ENCODE measurements at places on chromosomes 7 and 10.

- DNase-seq, result no peak
Measured at GRCh38 chr10:68597407-68597806, 37.3 kb downstream of the TET1 start.

- no peak for DNase-seq
Measured at GRCh38 chr7:134444198-134444960, 14.5 kb downstream of the AKR1B1 start.

DNA sequence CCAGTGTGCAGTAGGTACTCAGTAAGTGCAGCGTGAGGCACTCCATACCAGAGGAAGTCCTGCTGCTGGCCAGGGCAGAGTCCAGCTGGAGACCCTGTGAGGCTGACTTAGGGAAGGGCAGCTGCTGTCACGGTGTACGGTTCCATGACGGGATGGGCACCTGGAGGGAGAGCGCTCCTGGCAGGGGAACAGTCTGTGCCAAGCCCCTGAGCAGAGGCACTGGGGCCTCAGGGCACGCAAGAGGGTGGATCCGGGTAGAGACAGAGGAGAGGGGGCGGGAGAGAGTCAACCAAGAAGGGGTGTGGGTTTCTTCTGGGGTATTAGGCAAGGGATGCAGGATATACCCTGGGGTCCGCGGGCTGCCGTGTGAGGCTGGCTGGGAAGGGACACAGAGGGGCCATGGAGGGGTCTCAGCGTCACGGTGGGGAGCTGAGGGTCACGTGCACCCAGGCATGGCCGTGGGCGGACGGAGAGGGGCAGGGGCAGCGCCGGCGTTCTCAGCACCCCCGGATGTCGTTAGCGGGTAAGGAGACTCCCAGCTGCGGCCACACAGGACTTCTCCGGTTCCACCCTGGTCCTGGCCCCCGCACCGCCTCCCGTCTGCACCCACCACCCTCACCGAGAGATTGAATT, 70.5 kb downstream of the MICALL2 start:
- no peak for DNase-seq

DNA sequence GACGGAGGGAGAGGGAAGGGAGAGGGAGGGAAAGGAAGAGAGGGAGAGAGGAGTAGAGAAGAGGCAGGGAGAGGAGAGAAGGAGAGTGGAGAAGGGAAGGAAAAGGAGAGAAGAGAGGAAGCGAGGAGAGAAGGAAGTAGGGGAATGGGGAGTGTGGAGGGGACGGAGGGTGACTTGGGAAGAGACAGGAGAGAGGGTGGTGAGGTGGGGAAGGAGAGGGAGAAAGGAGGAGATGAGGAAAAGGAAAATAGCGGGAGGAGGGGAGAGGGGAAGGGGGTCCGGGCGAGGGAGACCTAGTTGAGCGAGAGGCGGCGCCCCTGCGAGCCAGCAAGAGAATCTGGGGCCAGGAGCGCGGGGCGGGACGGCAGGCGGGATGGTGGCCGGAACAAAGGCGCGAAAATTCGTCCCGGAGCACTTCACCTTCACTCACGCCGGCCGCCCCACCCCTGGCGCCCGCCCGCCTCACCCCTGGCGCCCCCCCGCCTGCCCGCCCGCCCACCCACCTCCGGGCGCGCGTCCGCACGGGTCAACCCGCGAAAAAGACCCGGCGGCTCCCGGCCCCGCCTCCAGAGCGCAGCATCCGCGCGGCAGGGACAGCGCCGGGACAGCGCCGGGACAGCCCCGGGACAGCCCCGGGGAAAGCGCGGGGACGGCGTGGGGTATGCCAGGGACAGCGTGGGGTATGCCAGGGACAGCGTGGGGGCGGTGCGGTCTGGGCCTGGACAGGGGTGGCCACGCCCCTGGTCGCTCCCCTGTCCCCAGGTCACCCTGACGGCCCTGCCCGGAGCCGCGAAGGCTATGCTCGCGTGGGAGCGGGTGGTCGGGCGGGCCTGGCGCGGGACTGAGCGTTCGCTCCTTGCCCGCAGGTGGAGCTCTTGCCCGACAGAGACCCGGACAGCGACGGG, 4.2 kb downstream of the VSTM2A start:
- peak; percentile 44 for DNase-seq

DNA sequence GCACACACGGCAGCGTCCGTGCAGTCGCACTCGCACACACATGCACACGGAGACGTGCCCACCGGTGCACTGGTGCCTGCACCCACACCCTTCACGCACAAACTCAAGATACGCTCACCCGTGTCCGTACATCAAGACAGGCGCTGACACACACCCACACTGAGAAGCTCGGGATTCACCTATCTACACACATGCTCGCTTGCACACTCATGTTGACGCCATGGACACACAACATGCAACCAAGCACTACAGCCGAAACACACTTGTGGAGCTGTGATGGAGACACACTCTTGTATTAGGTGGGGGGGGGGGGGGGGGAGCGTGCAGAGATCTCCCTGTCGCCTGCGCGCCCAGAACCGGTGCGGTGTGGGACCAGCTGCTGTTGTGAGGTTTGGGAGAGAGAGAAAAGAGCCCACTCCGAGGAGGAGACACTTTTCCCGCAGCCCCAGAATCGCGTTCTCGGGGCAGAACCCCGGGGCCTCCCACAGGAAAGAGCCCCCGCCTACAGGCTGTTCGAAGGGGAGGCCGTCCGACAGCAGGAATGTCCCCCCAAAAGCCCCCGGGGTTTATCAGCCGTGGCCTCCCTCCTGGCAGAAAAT, 605 bp upstream of the NFKB2 start:
- peak; percentile 56 for DNase-seq

DNA sequence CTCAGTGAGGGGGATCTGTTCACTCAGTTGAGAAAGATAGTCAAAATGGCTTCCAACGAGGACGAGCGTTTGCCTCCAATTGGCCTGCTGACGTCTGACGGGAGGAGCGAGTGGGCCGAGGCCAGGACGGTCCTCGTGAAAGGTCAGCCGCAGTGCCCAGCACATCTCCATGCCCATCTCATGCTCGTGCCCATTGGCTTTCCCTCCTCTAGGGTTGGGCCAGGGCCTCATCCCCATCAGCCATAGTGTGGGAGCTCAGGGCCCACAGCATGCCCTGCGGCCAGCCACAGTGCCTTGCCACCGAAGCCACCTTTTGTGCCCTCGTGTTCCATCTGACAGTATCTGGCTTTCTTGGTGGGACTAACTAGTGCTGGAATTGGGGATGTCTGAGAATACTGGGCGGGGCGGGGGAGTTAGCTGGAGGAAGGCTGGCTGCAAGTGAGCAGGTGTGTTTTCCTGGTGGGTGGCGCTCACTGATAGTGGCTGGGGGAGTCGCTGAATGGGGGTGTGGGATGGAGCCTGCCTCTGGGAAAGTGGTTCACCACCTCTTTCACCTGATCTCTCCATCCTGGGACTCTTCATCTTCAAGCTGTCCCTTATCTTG, 13.9 kb downstream of the CHAT start:
- no peak for DNase-seq

GRCh38 chr10:105964009-105964408, 1200.5 kb downstream of the SORCS1 start:
- no peak for DNase-seq

DNA sequence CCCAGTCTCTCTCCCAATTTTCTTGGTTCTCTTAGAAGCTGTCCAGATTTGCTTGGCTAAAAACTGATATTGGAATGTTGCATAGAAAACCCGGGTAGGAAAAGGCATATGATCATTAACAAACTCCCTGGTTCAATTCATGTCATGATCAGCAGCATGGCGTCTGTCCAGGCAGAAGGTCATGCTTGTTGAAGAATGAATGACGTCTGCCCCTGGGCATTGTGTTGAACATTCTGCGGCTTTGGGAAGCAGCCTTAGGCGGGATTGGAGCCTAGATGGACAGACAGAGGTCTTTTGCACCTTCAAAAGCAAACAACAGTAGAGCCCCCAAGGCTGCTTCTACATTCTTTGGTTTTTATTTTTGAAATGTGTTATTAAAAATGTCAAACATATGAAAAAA, 7.7 kb upstream of the MINDY3 start:
- DNase-seq, result no peak

DNA sequence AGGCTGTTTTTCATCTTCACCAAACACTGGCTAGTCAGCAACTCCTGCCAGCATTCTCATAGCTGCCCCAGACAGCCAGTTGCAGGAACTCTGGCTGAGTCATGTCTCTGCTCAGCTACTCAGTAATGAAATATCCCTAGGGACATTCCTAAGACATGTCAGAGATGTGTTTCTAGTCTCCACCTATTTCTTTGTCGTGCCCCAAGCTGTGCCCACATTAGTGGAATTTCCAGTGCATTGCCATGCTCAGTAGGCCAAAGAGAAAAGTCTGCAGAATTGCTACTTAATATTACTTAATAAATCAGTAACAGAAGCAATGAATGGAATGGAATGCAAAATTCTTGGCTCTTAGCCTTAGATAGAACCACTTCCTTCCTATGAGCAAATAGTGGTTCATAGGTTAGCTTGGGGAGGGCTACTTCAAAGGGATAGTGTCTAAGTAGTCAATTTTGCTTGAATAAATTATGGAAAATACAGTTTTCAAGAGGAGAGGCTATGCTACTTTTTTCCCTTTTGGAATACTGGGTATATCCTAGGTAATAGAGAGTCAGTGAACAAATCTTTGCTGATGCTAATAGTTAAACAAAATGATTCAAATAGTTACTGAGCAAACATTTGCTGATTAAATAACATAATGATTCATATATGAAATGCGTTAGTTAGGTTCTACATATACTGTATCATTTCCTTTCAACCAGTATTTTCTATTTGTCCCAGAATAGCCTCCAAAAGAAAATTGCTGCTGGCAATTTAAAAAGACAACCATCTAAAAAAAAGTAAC, 23.6 kb upstream of the SEMA3C start:
- peak; percentile 55 for DNase-seq

- peak; percentile 92 for DNase-seq
Measured at GRCh38 chr7:74365322-74366022, 76.3 kb downstream of the CLIP2 start.

All from tongue (tissue), 3 donors.